BE2C (cell line): ENCODE measurements at places on chromosomes 7 and 10.

DNA sequence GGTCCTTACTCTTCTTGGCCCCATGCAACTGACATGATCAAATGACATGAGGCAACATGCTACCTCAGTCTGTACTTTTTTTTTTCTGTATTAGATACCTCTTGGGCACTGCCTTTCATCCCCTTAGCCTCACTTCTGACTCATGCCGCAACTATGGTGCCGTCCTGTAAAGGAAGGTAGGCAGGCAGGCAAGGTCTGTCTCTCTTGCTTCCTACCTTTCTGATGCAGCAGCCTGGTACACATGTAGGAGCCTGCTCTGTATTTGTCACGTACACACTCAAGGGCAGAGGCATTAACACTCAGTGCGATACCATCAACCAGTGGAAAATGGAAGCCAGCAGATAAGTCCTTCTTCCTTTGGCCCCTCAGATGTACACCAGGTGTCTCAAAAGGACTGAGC, 146.7 kb downstream of the ATE1 start:
- DNase-seq, result no peak

DNA sequence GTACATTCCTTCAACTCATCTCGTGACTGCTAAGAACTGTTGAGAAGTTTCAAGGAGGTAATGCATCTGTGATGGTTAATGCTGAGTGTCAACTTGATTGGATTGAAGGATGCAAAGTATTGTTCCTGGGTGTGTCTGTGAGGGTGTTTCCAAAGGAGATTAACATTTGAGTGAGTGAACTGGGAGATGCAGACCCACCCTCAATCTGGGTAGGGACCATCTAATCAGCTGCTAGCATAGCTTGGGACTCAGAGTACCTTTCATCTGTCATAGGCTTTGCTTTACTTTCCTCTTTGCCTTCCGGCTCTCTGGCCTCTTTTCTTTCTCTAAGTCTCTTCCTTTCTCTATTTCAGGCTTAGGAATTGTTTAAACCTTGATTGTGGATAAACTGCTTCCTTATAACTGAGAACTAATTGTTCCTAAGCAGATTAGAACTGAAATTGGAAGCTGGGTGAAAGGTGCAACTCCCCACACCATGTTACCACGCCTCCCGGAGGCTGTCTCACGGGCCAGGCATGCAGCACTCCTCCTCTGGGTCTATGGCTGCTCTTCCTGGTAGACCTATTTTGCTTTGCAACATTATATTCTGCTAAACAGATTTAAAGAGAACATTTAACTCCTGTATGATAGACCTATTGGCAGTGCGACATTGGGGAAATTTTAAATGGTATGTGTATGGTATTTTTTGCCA, 298.2 kb downstream of the CCSER2 start:
- no peak for DNase-seq

GRCh38 chr7:99808766-99809165, 19.0 kb upstream of the CYP3A43 start:
- no peak for DNase-seq

DNA sequence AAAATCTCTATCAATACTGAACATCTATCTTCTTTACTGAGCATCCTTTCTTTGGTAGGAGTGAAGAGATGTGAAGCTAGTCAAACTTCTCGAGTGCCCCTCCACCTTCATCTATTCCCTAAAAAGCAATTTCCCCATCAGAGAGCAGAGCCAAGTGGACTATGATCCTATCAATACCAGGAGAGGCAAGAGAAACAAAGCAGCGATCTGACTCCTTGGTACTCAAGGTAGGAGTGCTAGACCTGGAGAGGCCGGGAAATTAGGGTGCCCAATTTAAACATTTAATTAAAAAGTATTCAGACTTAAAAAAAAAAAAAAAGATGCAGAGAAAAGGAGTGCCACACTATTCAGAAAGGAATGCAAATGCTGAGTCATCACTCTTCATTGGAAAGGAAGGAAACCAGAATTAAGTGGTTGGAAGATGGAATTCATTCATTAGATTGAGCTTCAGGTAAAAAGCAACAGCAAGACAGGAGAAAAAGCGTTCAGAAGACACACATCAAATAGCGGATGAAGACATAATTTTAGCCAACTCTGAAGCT, 1.6 kb downstream of the TIAL1 start:
- no peak for DNase-seq

- DNase-seq, result peak; percentile 54
Observed at GRCh38 chr10:43395571-43396060, 13.4 kb downstream of the HNRNPF start.

DNA sequence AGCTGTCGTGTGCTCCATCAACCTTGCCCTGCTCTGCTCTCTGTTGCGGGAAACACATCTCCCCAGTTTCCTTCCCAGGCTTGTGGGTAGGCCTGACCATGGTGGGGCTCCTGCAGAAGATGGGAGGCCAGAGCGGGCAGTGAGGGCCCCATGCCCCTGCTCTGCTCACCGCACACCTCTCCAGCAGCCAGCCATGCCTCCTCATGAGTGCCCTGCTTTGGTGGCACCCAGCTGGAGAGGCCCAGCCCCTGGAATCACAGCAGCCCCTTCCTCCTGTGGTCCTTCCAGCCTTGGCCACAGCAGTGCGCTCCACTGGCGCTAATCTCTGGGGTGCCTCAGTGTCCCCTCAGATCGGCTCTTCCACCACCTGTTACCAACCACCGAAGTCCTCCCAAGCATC, 4.2 kb upstream of the OPN4 start:
- no peak for DNase-seq

- no peak for DNase-seq
Observed at GRCh38 chr7:101120315-101120714, 6.6 kb upstream of the SERPINE1 start.

GRCh38 chr10:103967448-103968071, 620 bp downstream of the SLK start:
- no peak for DNase-seq

- peak; percentile 34 for DNase-seq
Observed at GRCh38 chr7:149670288-149670687, 103.1 kb downstream of the ZNF467 start.

- DNase-seq, result no peak
Observed at GRCh38 chr10:89625041-89625765, 19.8 kb downstream of the PANK1 start.

- DNase-seq, result no peak
Observed at GRCh38 chr7:105666324-105666723, 85.0 kb upstream of the EFCAB10 start.

DNA sequence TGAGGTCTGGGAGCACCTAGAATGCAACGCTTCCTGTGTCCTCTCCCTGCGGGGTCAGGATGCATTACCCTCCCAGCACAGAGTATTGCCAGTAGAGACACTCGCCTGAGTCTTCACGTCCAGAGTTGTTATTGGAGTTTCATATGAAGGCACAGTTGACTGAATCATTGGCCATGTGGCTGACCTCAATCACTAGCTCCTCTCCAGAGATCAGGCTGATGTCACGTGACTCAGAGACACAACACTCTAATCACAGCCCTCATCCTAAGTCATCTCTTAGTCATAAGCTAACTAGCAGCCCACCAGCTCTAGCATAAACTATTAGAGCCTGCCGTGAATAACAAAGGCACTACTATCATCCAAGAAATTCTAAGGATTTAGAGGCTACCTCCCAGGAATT, 107.8 kb downstream of the HECW1 start:
- no peak for DNase-seq

DNA sequence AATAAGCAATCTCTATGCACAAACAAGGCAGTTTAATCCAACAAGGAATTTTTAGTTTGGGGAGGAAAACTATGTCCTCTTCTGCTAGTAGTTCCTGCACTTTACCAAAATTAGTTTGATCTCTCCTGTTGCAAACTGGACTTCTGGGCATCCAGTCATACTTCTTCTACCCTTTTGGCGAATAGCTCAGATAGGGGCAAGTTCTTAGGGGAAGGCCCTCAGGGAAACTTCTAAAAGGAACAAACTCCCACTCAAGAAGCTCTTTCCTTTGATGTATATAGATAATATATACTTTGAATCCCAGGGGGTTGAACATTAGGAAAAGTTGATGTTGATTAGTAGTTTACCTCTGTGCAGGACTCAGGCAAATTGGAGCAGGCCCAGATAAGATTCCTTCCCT, 21.5 kb upstream of the PPP1R17 start:
- no peak for DNase-seq

DNA sequence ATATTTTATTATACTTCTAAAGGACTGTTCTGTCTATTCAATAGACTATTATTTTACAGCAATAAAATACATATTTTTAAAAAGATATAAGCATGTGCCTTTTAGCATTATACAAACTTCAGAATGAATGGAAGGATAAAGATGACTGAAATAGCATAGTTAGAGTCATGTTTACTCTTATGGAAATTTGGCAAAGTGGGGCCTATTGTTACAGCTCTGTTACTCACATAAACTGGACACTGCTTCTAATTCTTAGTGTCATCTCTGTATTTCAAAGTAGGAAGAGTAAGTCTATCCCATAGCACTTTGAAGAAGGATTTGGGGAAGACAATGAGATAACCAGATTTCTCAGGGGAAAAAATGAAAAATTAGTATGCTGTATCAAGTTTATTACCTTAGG, 168.2 kb downstream of the SKAP2 start:
- DNase-seq, result no peak

- DNase-seq, result no peak
Observed at GRCh38 chr7:35261041-35261440, 7.1 kb upstream of the TBX20 start.

GRCh38 chr7:108254259-108254658, 124.1 kb upstream of the LAMB4 start:
- DNase-seq, result no peak

GRCh38 chr7:70693686-70694433, 438.1 kb upstream of the GALNT17 start:
- DNase-seq, result peak; percentile 76

DNA sequence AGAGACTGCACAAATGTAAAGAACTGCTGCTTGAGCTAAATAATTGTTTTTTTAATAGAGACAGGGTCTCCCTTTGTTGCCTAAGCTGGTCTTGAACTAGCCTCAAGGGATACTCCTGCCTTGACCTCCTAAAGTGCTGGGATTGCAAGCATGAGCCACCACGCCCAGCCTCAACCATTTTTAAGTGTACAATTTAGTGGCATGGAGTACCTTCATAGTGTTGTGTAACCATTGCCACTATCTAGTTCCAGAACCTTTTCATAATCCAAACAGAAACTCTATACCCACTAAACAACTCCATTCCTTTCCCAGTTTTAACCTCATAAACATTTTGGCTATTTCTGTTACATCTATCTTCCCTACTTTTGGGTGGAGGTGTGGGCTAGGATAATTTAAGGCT, 6.7 kb downstream of the EIF4H start:
- DNase-seq, result no peak

- DNase-seq, result no peak
Observed at GRCh38 chr7:121744877-121745276, 128.1 kb upstream of the PTPRZ1 start.
